ENCODE measurements at places on chromosomes 4 and X.
A peak's percentile ranks its signal among the peaks of the same experiment; 100 is the strongest.

- DNase-seq = no peak
These were observed 42.9 kb upstream of the ACSL1 start for GRCh38 chr4:184868623-184869022.

DNA sequence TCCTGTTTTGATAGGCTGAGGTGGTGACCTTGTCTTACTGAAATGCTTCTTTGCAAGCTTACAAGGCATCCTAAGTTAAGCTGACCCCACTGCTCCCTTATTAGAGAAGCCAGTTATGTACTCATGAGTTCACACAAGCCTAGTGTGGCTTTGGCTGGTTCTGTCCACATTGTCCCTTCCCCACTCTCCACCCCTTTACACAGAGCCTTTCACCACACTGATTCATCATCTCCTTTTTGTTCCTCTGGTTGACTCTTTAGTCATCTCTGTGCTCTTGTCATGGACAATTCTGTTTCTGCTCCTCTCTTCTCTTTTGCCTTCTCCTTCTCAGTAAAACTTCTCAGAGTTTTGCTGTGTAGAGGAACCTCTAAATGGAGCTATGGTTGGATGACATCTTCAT is 4.9 kb downstream of the CHRNA9 start:
- DNase-seq = no peak

DNA sequence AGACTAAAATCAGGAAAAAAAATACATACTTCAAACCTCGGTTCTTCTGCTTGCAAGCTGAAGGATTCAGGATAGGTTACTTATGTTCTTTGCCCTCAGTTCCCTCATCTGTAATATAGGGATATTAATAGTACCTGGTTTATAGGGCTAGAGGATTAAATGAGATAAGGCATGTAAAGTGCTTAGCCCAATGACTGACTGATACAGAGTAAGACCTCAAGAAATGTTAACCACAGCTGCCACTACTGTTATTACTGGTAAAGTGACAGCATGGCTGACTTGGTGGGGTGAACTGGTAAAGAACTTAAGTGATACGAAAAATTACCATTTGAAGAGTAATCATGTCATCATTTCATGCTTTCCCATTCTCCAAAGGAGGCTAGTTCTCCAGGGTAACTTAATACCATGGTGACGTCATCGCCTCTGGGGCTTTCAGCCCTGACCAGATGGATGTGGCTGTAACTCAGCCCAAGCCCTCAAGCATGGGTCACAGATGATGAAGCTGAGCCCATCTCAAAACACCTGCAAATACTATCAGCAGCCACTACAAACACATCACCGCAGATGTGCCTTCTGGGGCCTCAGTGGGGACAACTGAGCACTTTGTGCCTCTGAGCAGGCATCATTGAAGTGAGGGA is 44.5 kb upstream of the SCML1 start:
- peak; percentile 32 for DNase-seq

DNA sequence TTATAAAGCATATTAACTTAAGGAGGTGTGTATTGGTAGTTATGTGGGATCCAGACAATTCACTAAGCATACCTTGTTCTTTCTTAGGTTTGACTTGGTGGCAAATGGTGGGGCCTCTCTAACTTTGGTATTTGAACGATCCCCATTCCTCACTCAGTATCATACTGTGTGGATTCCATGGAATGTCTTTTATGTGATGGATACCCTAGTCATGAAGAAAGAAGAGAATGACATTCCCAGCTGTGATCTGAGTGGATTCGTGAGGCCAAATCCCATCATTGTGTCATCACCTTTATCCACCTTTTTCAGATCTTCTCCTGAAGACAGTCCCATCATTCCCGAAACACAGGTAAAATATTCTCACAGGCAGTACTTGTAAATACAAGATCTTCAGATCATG is 186.4 kb downstream of the DCTD start:
- no peak for DNase-seq

GRCh38 chrX:21756785-21757529 is 959 bp downstream of the SMPX start:
- no peak for DNase-seq

GRCh38 chrX:115462406-115462805 is 98.6 kb upstream of the PLS3 start:
- DNase-seq = no peak

- DNase-seq = no peak
These were observed 788.0 kb downstream of the C4orf33 start for GRCh38 chr4:129883996-129884395.

- DNase-seq = no peak
These were observed 535.2 kb downstream of the GALNTL6 start for GRCh38 chr4:172348426-172348825.

- no peak for DNase-seq
These were observed 22.8 kb downstream of the STAP1 start for GRCh38 chr4:67581208-67581857.

GRCh38 chrX:153628665-153629064 is 18.3 kb upstream of the DUSP9 start:
- no peak for DNase-seq

DNA sequence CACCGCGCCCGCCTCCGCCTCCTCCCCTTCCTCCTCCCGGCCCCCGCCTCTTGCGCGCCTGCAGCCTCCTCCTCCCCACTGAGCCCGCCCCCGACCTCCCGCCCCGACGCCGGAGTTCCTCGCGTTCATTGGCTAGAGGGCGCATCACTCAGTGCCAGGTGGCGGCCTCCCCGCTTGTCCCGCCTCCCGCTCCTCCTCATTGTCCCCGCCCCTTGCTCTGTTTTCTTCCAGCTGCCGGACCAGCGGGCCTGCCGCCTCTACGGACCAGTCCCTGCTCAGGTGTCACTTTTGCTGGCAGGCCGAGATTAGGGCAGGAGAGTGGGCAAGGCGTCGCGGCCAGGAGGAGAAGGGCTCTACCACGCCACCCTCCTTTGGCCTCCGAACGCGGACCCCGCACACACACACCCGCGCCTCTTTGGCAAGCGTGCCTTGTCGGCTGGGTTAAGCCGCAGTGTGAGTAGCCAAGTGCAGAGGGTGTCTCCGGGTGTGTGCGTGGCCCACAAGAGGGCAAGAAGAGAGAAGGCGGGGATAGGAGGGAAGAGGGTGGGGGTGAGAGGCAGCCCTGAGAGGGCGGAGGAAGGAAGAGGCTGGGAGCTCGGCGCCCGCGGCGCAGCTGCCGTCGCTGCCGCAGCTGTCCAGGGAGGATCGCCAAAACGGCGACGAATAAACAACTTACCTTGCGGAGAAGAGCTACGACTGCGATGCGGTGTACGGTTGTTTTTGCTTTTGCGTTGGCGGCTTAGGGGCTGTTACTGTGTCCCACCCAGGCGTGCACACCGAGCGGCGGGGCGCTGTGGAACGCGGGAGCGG is 436 bp upstream of the PPP3CA start:
- DNase-seq = peak; percentile 91

DNA sequence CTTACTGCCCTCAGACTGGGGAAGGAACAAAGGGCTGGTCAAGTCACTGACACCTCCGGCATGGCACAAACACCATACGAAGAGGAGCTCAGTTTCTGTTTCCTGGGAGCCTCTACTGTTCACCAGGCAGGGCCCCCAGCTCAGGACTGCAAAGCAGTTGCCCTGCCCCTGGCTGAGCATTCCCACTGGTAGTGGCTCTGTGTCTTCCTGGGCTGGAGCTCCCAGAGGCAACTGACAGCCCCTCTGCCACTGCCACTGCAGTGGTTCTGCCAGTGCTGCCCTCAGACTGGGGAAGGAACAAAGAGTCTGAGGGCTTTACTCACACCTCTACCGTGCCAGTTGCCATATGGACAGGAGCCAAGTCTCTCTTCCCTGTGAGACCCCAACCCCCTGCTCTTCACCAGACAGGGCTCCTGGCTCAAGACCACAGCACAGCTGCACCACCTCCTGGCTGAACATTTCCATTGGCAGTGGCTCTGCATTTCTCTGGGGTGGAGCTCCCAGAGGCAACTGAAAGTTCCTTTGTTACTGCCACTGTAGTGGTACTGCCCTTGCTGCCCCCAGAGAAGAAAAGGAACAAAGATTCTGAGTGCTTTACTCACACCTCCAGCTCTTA is 67.9 kb downstream of the SMARCA5 start:
- no peak for DNase-seq

DNA sequence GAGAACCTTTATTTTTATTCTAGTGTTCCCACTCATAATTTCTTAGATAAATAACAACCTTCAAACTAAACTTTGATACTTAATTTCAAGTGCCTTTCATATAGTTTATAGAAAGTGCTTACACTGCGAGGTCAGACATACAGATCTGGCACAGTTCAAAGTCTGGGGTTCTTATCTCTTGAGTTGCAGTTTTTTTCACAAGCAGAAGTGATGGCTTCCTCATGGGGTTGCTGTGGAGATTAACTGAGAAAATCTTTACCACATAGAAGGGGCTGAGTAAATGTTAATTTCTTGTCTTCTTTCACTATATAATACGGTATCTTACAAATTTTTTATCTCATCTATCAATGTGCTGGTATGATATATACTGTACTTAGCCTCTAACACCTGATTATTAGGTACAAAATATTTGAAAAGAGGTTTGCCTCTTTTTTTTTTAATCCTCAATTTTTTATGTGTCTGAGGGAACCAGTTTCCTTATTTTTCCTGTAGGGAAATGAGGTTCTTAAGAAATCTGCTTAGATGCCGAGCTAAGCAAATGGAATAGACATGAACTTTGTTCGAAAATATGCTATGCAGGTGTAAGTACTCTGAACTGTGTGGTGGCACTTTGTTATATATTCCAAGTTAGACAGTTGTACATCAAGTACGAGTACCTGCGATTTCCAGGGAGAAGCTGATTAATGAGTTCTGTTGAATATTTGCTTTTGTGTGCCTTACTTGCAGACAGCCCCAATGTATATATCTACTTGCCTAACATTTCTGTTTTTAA is 3.3 kb downstream of the ING2 start:
- DNase-seq = no peak

GRCh38 chr4:168409089-168409801 is 71.0 kb downstream of the DDX60L start:
- no peak for DNase-seq

GRCh38 chr4:72531322-72531721 is 37.7 kb downstream of the ADAMTS3 start:
- no peak for DNase-seq

GRCh38 chr4:155271557-155271956 is 63.1 kb downstream of the NPY2R start:
- peak; percentile 3 for DNase-seq

- DNase-seq = no peak
These were observed 46.9 kb downstream of the HSPA4L start for GRCh38 chr4:127829014-127829413.

GRCh38 chr4:166658585-166658984 is 575.7 kb downstream of the SPOCK3 start:
- no peak for DNase-seq

DNA sequence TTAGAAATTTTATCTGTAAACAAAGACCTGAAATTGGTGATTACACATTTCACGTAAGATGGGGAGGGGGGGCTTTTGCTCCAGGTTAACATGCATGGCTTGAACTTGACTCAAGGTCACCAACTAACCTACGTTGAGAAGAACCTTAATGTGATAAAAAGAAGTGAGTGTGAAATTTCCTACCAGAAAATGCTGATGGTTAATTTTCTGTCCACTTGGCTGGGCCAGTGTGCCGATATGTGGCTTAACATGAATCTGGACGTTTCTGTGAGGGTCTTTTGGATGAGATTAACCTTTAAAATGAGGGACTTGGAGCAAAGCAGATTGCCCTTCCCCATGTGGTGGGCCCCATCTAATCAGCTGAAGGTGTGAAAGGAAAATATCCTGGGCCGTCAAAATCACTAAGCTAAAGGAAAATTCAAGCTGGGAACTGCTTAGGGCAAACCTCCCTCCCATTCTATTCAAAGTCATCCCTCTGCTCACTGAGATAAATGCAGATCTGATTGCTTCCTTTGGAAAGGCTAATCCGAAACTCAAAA is 107.3 kb upstream of the ENPP6 start:
- no peak for DNase-seq

DNA sequence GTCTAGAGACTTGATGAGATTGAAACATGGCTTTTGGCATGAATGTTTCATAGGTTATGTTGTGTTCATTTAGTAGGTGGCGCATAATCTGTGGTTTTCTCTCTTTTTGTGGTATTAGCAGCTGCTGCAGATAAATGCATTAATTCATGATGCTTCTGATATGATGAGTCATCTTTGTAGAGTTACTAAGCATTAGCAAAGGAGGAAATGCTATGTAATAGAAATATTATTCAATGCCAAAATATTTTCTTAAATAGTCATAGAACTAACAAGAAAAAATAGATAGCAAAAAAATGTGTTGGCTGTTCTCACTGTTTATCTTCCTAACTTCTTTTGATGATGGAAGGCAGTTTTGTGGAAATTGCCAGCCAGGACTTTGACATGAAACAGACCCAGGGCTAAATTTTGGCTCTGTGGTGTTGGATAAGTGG is 3.6 kb downstream of the ZXDB start:
- peak; percentile 94 for DNase-seq

Data from RKO (cell line).